EH (cell line): ENCODE measurements at places on chromosomes 7 and 10.

DNA sequence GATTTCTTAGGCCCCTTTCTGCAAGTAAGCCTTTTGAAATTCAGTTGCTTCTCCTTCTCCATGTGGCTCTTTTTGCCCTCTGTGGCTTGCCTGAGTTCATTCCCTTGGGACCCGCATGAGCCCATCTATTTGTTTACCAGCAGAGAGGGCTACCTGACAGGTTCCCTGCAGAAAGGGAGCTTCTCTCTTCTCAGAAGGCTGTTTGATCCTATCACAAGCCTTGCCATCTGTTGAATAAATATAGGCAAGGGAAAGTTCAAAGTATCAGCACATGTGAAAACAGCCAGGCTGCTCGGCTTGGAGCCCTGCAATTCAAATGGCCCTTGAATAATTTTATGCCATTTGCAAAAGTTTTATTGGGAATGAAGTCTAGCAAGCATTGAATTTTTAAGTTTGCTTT, 720.2 kb upstream of the FZD8 start:
- no peak for DNase-seq

DNA sequence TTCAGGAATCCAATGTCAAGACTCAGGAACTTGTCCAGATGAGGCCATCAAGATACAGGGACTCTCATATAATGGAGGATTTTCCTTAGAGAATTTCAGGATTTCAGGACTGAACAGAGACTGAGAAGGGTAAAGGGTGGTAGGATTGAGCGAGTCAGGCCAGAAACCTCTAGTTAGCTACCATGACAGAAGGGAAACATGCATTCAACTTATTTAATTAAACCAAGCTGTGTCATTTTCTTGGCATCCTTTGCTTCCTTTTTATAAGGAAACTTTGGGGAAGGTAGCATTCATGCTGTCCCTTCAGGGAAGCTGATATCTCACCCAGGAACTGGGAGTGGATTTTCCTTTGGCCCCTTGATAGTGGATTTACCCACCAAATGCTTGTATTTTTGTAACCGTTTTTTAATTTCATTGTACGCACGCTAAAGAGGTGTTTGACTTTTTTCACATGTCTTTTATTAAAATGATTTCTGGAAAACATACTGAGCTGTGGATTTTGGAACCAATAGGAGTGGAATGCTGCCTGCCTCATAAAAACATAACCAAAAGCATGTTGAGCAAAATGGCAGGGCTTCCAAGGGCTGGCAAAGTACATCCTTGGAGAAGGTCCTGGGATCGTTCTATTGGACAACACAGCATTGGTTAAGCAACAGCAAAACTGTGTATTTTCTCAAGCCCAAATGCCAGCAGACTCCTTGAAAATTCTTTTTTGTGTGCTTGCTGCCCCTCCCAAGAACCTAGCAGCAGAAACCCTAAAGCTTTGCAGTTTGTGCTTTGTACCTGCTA, 104.5 kb downstream of the CXCL12 start:
- DNase-seq: peak; percentile 52

- no peak for DNase-seq
These were observed 85.3 kb upstream of the UNC5B start for GRCh38 chr10:71127104-71127503.

GRCh38 chr7:16960337-16960965, 78.7 kb upstream of the AGR3 start:
- peak; percentile 47 for DNase-seq

GRCh38 chr10:7410301-7410861, 453 bp downstream of the SFMBT2 start:
- DNase-seq: peak; percentile 5

GRCh38 chr10:5534880-5535856, 10.4 kb downstream of the CALML3 start:
- DNase-seq: peak; percentile 60

- no peak for DNase-seq
These were observed 44.1 kb downstream of the ANTXRL start for GRCh38 chr10:46330894-46331293.

DNA sequence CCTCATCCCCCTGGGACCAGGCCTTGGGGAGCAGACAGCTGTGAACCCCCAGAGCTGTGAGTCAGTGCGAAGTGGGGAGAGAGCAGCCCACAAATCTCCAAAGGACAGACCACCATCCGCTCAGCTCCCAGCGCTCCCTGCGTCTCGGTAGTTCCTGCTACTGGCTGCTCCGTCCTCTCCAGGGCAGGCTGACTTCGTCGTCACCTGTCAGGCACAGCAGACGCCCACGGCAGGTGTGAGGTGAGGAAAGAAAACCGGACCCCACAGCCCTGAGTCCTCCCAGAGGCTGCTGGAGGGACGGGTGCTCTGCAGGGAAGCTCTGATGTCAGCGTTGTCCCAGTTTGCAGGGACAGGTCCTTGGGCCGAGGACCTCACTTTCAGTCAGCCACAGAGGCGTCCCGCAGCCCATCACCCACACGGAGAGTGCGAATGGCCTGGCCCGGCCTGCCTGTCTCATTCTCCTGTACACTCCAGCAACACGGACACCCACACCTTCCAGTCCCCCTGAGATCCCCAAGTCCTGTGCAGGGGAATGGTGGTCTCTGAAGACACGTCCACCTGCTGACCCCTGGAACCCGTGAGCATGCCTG, 95.2 kb downstream of the DNAJB6 start:
- DNase-seq: no peak

GRCh38 chr10:48472501-48473069, 132.3 kb downstream of the ARHGAP22 start:
- DNase-seq: no peak

- DNase-seq: peak; percentile 70
These were observed 77.1 kb downstream of the BMPER start for GRCh38 chr7:33982425-33982786.

DNA sequence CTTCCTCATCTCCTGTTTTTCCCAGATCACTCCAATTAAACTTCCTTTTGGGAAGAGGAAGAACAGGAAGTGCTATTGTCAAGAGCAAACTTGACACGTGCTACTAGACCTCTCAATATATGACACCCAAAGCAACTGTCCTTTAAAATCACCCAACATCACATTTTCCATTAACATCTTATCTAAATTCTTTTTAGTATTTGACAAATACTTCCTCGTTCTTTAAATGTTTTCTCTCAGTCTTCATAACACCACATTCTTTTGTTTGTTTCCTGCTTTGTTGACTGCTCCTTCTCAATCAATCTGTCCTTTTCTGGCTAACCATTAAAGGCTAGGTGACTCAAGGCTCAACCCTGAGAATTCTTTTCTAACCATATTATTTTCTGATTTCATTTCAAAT, 7.1 kb upstream of the TFPI2 start:
- DNase-seq: no peak

- peak; percentile 62 for DNase-seq
These were observed 119.1 kb downstream of the CUBN start for GRCh38 chr10:17010363-17011145.

DNA sequence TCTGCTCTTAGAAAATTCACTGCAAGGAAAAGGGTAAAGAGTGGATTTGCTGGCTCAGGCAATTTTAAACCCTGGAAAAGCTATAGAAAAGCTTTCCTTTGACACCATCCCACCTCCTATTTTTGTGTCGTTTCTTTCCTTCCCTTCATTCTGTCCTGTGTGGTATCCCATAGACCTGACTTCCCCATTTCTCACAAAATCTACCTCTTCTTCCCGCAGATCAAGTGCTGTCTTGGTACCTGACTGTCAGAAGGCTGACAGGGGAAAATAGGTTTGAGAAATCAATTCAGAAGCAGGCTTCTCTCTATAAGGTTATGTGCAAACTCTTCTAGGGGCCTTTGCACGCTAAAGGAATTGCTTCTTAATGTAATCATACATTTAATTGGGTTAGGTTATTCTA, 98.9 kb downstream of the MTPN start:
- DNase-seq: no peak

DNA sequence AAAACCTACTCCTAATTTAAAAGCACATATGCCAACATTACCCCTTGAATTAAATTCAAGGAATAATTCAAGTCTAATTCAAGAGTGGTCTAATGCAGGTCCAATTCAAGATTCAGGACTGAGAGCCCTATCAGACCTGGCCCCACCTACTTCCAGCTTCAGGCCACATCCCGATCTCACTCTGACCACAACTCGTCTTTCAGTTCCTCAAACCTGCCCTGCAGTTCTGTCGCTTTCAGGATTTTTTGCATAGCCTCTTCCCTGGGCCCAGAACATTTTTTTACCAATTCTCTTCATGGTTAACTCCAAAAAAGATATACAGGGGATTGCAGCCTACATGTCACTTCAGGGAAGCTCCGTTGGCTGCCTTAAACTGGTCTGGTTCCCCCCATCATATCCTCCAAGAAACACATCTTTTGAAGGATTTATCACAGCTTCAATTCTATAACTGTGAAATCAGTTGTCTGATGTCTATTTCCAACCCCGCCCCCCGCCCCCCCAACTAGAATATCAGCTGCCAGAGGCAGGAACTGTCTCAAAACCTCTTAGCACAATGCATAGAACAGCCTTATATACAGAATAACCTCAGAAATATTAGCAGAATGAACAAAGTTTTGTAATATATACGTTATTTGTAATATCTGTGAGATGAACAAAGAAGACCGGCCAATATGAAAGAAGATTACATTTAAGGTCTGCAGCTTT, 20.8 kb downstream of the CCDC6 start:
- DNase-seq: no peak

DNA sequence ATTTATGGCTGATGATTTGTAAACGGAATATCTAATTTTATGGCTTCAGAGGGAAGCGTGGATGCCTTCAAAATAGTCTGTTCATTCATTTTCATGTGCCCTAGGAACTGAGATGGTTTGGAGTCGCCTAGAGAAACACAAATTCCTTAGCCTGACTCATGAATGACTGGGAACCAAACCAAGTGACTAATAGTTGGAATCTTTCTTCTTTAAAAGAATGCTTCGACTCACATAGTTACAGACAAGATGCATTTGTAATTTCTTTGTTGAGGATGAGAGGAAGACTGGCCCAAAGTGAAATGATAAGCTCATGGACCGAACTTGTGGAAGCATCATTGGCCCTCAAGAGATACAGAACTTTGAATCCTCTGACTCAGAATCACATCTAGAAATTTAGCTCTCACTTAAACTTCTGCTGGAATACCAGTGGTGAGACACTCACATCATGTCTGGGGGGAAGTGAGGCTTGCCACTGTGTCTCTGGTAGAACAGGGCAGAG, 1107.2 kb downstream of the NRG3 start:
- DNase-seq: peak; percentile 96

- DNase-seq: no peak
These were observed 610.6 kb downstream of the ZWINT start for GRCh38 chr10:55750458-55750857.

DNA sequence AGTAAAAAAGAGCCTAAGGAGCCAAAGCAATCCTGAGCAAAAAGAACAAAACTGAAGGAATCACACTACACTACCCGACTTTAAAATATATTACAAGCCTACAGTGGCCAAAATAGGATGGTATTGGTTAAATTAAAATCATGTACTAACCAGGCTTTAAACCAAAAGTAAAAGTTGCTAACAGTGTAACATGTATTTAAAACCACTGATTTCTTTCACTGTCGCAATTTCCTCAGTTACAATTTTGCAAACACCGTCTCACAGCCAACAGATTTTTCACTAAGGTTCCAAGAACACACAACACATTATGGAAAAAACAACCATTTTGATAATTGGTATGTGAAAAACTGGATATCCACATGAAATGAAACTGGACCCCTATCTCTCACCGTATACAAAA, 74.0 kb downstream of the JMJD1C start:
- no peak for DNase-seq

DNA sequence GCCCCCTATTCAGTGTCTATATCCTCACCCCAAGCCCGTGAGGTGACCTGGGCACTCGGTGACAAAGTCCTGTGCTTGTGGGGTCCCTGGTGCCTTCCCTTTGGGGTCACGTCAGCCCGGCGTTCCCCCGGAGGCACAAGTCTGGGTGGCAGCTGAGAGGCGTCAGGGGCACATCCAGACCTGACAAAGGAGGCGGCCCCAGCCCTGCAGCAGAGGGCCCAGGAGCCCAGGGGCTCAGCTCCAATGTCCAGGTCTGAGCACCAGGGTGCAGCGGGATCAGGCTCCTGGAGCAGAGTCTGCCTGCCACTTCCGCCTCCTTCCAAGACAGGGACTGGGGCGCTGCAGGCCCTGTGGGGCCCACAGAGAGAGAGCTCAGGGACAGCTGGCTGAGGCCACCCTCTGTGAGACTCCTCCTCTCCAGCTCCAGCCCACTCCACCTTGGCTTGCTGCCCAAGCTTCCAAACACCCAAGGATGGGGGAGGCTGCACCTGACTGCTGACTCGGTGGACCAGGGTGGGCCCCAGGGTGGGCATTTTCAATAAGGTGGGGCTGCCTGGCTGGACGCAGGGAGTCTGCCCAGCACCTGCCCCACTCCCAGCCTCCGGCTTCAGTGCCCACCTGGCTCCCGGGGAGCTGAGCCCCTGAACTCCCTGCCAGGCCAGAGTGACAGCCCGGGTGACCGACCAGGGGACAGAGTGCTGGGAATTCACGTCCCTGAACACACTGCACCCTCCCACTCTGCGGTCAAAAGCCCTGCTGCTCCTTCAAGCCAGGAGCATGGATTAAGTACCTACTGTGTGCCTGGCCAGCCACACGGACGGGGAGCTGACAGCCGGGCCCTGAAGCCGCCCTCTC, 1.0 kb upstream of the KNDC1 start:
- peak; percentile 8 for DNase-seq

GRCh38 chr7:130207642-130208041, at the start of gene SSMEM1:
Gene SSMEM1, plus strand, starts transcription at chr7:130207860. Its CDS starts 51 bp downstream, at chr7:130207911.
- DNase-seq: peak; percentile 66

GRCh38 chr7:570801-571070, 51.1 kb upstream of the PDGFA start:
- DNase-seq: no peak

- peak; percentile 98 for DNase-seq
These were observed 61.0 kb downstream of the NRP1 start for GRCh38 chr10:33273295-33274002.

GRCh38 chr10:3684891-3685290, 100.1 kb downstream of the KLF6 start:
- no peak for DNase-seq

- no peak for DNase-seq
These were observed 8.9 kb downstream of the FOXI2 start for GRCh38 chr10:127745861-127746260.
